ENCODE measurements at places on chromosomes 7 and 10.

DNA sequence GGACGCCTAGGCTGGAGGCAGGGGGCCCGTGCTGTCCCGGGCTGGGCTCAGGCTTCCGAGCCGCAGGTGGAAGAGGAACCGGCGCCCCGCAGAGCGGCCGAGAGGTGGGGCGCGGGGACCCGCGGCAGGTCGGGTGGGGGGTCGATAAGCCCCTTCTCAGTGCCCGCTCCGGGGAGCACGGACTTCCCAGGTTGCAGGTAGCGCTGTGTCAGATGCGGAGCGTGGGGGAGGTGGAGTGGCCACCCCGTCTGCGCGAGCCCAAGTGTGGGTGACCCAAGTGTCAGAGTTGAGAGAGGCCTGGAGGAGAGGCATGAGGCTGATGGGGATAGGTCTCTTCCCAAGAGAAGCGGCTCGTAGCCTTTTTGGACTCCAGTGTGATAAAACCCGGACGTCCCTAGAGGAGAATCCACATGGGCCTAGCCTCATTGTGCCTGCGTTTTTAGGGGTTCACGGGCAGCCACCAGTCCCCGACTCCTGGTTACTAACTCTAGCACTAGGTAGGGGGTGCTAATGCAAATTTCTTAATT is 580 bp downstream of the EEPD1 start:
- no peak for DNase-seq

DNA sequence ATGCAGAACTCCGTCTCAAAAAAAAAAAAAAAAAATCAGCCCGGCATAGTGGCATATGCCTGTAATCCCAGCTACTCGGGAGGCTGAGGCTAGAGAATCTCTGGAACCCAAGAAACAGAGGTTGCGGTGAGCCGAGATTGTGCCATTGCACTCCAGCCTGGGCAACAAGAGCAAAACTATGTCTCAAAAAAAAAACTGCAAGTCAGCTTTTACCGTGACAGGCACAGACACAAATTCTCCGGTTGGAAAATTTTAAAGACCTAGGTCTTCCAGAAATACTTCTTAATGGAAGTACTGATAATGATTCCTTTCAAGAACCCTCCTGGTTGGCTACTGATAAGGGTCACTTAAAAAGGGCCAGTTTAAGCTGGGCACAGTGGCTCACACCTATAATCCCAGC is 19.4 kb upstream of the ARPC1B start:
- DNase-seq: no peak

GRCh38 chr7:81692146-81692905 is 77.5 kb downstream of the HGF start:
- DNase-seq: no peak

DNA sequence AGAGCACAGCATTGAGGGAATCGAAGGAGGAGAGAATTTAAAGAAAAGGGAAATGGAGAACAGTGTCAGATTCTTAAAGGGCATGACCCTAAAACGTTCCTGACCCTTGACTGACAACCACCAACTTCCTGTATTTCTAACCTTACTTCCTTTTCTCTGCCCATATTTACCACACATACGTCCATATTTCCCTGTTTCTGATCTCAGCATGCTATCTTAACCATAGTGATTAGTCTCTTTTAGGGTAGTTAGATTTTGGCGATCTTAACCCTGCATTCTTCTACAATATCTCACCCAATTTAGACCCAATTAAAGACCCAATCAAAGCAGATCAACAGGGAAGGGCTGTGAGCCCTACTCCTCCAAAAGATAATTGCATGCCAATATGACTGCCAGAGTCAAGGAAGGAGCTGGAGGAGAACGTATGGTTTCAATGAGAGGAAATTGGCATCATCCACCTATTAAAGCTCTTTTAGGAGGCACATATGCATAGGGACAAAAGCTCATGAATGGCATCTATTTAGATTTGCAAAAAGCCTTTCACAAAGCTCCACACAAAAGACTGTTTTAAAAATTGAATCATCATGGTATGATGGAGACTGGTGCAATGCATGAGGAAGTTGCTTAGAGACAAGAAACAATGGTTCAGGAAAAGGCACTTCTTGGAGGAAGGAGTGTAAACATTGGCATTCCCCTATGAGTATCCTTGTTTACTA is 49.0 kb upstream of the ARHGAP12 start:
- DNase-seq: no peak

GRCh38 chr10:23094786-23095403 is 484 bp upstream of the MSRB2 start:
- DNase-seq: no peak

DNA sequence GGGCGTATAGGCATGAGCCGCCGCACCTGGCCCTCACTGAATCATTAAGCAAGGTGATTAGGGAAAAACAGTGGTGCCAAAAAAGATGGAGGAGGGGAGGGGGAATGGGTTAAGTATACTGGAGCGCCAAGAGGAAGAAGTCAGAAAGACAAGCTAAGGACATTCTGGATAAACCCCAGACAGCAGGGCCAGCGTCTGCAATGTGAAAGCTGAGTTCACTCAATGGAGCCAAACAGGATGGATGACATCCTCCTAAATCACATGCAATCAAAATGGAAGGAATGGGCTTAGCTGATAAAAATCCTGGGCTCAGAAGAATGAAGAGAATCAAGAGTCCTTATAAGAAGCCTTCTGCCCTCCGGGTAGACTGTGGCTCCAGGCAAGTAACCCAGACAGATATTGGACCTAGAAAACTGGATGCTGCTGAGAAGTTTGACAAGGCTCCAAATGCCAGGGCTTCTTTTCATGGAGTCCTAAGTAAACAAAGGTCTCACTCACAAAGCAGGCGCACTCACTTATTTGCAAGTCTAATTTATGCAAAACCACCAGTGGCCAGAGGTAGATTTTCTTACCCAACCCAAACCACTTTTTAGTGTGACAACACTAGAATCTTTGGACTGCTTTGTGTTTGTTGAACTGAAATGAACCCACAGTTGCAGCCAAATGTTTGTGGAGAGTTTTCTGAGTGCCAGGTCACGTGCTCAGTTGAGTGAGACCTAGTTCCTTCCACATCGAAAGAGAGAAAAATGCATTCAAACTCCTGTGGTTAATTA is 519.1 kb upstream of the AUTS2 start:
- no peak for DNase-seq

GRCh38 chr7:31052841-31053601 is 913 bp downstream of the ADCYAP1R1 start:
- DNase-seq: no peak

- no peak for DNase-seq
Measured at GRCh38 chr7:14606101-14606500, 296.4 kb downstream of the DGKB start.

DNA sequence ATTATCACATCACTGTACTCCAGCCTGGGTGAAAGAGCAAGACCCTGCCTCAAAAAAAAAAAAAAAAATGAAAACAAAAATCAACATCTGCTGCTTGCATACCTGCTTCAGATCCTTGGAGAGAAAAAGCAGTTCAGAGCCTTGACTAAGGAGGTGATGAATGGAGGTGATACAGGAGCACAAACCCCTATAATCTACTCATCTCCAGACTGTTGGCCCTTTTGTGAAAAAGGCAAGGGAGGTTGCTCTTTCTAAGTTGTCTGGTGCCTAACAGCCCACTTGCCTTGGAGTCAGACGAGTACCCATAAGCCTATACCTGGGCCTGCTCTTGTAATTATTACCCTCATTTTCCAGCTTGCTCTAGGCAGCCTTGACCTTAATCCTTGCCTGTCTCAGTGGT is 1.4 kb downstream of the SFXN2 start:
- DNase-seq: no peak

- no peak for DNase-seq
Measured at GRCh38 chr7:105830405-105831301, 45.7 kb downstream of the ATXN7L1 start.

- no peak for DNase-seq
Measured at GRCh38 chr10:990808-991207, 2.6 kb downstream of the GTPBP4 start.

DNA sequence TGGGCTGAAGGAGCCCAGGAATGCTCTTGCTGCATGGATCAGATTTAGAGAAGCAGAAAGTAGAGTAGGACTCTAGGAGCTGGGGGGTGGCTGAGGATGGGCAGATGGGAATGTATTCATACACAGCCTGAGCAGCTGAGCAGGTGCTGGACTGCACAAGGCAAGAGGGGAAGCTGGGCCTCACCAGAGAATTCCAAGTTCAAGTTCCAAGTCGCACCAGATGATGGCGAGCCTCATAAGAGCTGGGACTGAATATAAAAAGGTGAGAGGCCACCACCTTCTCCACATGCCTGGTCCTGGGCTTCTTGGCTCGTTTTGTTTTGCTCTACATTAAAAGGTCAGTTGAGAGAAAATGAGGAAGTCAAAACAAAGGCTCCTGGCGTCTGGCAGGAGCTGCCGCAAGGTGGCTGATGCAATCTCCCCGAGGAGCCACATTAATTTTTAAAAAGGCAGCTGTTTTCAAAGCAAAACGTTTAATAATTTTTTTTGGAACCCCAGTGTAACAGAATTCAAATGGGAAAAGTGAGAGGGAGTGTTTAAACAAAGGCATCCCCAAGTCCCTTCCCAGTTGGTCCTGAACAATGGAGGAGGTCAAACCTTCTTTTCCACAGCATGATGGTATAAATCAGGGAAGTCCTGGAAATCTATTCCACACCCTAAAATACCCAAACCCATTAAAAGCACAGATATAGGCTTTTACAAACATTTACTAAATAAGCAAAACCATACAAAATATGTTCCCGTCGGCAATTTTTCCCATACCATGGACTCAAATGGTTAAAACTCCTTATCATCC is 9.5 kb downstream of the CYREN start:
- DNase-seq: no peak

DNA sequence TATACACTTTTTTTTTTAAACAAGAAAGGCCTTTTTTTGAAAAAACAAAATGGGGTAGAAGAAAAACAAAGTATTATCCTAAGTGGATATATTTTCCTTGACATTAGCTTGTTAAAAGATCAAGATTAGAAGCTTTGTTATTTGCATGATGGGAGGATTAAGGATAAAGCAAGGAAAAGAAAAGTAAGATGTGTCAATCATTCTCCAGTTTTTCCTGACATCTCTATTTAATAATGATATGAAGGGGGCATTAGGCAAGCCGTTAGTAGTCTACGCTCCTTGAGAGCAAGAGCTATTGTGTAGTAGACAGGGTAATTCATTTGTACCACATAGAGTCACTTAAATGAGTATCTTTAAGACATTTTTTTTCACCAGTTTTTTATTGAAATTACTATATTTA is 137.6 kb downstream of the RNF133 start:
- no peak for DNase-seq

GRCh38 chr7:41706228-41706930 is 3.5 kb upstream of the INHBA start:
- DNase-seq: no peak

- no peak for DNase-seq
Measured at GRCh38 chr7:12249706-12250105, 38.6 kb downstream of the TMEM106B start.

Measured in T-helper 1 cell (primary cell).